SJSA1 (cell line): ENCODE measurements at places on chromosomes 1 and 21.

- no peak for DNase-seq
Measured at GRCh38 chr21:43762303-43763128, 13.6 kb downstream of the CSTB start.

DNA sequence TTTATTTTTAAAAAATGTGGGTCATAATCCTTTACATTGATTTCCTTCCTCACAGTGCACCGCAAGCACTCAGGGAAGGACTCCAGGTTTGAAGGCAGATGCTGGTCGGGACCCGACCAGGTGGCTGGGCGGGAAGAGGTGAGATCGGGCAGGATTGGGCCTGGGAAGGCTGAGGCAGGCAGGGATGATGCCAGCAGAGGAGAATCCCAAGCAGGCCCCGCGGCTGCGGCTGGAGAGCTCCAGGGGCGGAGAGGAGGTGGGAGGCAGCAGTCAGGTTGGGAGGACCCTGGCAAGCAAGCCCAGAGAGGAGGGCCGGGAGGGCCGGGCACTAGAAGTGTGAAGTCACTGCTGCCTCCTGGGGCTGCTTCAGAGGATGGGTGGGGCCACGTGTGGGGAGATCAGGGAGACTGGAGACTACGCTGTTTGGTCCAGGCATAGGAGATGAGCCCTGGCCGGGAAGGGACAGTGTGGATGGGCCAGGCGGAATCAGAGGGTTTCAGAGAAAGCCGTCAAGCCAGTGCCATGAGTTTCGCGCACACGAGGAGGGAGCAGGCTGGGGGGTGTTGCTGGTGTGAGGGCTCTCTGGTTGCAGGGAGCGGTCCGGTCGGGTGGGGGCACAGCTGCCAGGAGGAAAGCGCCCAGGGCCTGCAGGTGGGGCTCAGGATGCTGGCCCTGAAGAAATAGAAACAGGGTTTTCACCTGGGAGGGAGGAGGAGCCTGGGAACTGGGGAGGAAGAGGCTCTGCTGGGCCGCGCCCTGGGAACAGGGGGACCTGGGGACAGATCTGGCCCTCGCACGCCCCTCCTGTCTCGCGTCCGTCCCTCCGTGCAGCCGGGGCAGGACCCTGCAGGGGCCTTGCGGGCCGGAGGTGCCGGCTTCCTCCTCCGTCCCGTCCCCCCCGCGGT is 888 bp upstream of the COL18A1 start:
- DNase-seq, result no peak

GRCh38 chr1:88791192-88791591 is 100.2 kb downstream of the GTF2B start:
- no peak for DNase-seq

DNA sequence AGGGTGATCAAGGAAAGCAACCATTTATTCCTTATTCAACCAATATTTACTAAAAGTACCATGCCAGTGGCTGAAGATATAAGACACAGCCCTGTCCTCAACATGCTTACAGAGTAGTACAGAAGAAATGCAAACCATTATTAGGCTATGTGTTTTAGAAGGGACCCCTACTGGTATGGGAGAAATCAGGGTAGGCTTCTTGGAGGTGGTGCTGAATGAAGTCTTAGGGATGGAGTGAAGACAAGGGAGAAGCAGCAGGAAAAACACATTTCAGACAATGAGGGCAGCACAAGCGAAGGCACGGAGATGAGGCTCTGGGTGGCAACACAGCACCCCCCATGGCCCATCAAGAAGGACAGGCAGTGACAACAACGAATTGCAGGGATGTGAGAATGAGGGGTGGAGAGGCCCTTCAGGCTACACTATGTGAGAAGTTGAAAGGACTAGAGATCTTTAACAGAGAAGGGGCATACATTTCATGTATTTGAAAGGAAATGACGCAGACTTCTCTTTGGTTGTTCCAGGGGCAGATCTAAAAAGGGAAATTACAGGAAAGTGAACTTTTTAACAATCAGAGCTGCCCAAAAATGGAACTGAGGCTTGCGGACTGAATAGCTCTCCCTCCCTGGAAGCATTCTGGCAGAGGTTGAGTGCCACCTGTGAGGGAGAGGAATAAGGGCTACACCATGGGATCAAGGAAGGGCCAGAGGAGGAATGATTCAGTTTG is 16.8 kb upstream of the CD58 start:
- DNase-seq, result no peak

DNA sequence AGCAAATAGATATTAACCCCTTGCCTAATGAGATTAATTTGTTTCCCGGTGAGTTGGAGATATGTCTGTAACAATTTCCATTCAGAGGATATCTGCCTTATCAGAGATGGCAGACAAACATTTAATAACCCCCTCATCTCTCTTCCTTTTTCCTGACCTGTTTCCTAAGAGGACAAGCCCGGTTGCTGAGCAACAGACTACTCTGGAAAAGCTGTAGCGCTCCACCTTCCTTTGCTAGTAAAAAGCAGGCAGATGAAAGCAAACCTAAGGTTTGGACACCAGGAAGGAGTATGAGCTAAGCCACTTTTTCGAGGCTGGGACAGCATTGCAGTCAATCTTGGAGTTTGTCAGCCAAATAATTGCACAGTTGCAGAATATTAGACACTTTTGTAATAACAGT is 82.4 kb downstream of the RGS21 start:
- DNase-seq, result no peak

DNA sequence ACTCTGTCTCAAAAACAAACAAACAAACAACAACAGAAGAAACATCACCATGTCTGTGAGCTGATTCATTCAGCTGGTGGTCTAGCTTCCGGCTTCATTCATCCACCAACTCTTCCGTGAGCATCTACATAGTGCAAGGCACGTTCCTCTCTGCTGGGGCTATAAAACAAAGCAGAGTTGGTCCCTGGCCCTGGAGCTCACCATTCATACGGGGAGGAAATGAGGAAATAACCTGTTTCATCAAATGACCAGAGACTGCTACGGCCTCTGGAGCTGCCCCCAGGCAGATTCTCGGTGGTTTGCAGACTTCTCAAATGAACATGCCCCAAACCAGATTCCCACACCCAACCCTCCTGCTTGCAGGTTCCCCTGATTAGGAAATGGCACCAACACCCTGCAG is 41.0 kb upstream of the ID3 start:
- DNase-seq, result no peak
